ENCODE measurements at places on chromosomes 4 and X.

GRCh38 chrX:103789004-103789403 lies 12.4 kb downstream of the PLP1 start:
- peaks cover 48% of the 10 kb centered on the region for H3K27me3 ChIP-seq
- H3K27ac ChIP-seq = no peak overlapping the region
- H3K36me3 ChIP-seq = no peaks in the 10 kb centered on the region
- H3K4me3 ChIP-seq = no peak overlapping the region
- no peaks in the 10 kb centered on the region for H3K4me1 ChIP-seq
- no peak for DNase-seq

GRCh38 chrX:136814847-136815750 lies 34.4 kb upstream of the ARHGEF6 start:
- no peaks in the 10 kb centered on the region for H3K36me3 ChIP-seq
- H3K27ac ChIP-seq = no peak overlapping the region

DNA sequence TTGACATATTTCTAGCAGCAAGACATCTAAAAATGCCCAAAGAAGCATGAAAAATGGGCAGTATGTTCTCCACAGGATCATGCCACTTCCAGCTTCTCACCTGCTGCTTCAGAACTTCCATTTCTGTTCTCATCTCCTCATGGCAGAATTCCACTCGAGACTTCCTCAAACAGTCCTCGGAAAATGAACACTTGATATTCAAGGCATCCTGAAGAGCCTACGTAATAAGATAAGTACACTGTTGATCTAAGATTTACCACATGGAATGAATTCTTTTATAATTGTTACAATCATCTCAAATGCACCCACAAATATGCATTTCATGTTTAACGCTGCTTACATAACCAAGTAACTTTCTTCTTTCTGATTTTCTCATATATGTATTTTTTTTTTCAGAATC lies 14.1 kb downstream of the TNIP3 start:
- H3K27me3 ChIP-seq = no peaks in the 10 kb centered on the region
- no peaks in the 10 kb centered on the region for H3K36me3 ChIP-seq
- H3K4me3 ChIP-seq = no peak overlapping the region
- no peak overlapping the region for H3K27ac ChIP-seq
- no peaks in the 10 kb centered on the region for H3K4me1 ChIP-seq
- DNase-seq = peak; percentile 37

GRCh38 chrX:153927922-153928760 lies 2.1 kb upstream of the ARHGAP4 start:
- no peaks in the 10 kb centered on the region for H3K36me3 ChIP-seq
- H3K27me3 ChIP-seq = no peaks in the 10 kb centered on the region
- peak overlapping the region; percentile 95 for H3K27ac ChIP-seq
- peaks cover 29% of the 10 kb centered on the region for H3K4me1 ChIP-seq
- H3K4me3 ChIP-seq = peak overlapping the region; percentile 49

DNA sequence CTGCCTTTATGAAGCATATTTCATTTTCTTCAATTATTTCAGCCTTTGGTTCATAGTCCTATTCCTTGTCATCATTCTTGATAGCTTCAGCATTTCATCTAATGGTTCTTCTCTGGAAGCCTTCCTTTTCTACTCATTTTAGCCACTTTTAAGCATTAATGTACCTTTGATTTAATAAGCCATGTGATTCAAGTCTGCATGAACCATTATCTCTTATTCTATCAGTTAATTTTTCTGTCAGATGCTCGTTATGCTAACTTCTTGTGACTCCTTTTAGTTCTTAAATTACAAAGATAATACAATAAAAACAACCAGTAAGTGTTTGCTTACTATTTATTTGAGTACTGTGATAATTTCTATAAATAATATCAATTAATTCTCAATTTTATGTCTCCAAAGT lies 210.1 kb upstream of the MAB21L2 start:
- no peaks in the 10 kb centered on the region for H3K36me3 ChIP-seq
- no peaks in the 10 kb centered on the region for H3K27me3 ChIP-seq
- H3K27ac ChIP-seq = no peak overlapping the region
- H3K4me3 ChIP-seq = no peak overlapping the region

DNA sequence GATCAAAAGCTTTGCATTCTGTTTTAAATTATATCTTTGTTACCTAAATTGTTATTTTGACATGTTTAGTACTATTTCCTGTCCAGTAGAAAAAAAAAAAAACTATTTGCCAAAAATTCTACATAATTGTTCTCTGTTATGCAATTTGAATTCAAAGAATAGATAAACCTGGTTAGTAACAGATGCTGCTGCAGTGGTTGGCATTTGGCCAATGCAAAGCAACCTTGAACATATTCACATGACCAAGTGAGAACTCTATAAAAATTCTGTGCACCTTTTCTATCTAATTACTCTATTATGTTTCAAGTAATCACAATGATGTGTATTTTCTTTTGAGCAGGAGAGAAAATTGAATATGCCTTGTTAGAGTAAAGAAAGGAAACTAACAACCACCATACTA lies 1473.4 kb downstream of the RPA4 start:
- H3K36me3 ChIP-seq = no peaks in the 10 kb centered on the region
- H3K4me1 ChIP-seq = no peaks in the 10 kb centered on the region
- no peak for DNase-seq
- no peak overlapping the region for H3K27ac ChIP-seq
- no peaks in the 10 kb centered on the region for H3K27me3 ChIP-seq
- no peak overlapping the region for H3K4me3 ChIP-seq

GRCh38 chrX:40088803-40089540 lies 8.8 kb downstream of the BCOR start:
- H3K27me3 ChIP-seq = peaks cover 68% of the 10 kb centered on the region
- no peak overlapping the region for H3K27ac ChIP-seq
- no peaks in the 10 kb centered on the region for H3K36me3 ChIP-seq

- H3K27me3 ChIP-seq = no peaks in the 10 kb centered on the region
- H3K4me1 ChIP-seq = peaks cover 20% of the 10 kb centered on the region
- H3K36me3 ChIP-seq = no peaks in the 10 kb centered on the region
- no peak overlapping the region for H3K4me3 ChIP-seq
- no peak for DNase-seq
These were observed 116.0 kb downstream of the COL25A1 start for GRCh38 chr4:109186458-109186945.

DNA sequence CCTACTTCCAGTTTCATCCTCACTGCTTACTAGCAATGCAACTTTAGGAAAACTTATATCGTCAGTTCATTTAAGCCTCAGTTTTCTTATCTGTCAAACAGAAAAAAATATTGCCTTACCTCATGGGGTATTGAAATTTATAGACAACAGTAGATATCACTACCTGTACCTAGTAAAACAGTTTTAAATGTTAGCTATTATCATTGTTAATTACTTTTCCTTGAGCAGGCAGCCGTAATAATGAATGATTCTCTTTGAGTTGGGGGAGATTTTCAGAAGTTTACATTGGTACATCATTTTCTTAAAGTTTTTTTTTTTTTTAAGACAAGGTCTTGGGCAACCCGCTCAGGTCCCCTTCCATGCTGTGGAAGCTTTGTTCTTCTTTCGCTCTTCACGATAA lies 71.7 kb upstream of the BMPR1B start:
- no peak overlapping the region for H3K4me3 ChIP-seq
- DNase-seq = no peak
- H3K4me1 ChIP-seq = no peaks in the 10 kb centered on the region
- no peak overlapping the region for H3K27ac ChIP-seq
- no peaks in the 10 kb centered on the region for H3K27me3 ChIP-seq

DNA sequence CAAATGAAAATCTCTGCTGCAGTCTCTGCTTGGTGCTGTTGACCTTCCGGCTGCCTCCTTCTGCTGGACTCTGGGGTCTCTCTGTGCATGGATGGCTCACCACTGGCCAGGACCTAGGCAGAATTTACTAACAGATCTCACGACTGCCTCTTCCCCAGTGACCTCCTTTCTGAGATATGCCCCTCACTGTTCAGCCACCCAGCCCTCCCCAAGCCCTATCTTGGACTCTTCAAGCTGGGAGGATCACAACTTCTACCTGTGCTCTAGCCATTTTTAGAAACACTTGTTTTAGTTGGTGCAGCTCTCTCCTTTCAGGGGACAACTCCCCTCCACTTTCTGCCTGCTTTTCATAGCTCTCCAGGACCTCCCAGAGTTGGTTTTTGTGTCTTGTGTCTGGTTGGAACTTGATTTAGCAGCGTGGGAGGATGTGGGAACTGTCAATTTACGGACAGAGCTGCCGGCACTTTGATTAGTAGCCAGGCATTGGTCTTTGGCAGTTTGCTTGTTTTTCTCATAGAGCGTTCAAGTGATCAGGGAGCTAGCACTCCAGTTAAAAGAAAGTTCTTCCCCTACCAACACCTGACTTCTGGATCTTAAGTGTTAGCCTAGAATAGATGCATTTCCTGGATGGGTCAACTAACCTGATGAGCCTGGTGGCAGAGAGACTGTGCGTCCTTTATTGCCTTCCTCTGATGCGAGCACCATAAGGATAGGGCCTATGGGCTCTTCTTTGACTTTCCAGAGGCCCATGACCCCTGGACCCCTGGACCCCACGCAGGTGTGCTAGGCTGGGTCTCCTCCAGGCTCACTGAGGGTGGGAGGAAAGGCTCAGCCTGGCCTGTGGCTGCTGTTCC lies 6.5 kb downstream of the RGS12 start:
- peak overlapping the region; percentile 46 for H3K27ac ChIP-seq
- H3K4me1 ChIP-seq = no peaks in the 10 kb centered on the region
- no peak for DNase-seq
- H3K27me3 ChIP-seq = no peaks in the 10 kb centered on the region
- H3K4me3 ChIP-seq = no peak overlapping the region
- H3K36me3 ChIP-seq = no peaks in the 10 kb centered on the region

GRCh38 chrX:49106930-49107329 lies 16.6 kb downstream of the GPKOW start:
- H3K36me3 ChIP-seq = no peaks in the 10 kb centered on the region
- no peaks in the 10 kb centered on the region for H3K27me3 ChIP-seq
- H3K27ac ChIP-seq = no peak overlapping the region
- DNase-seq = peak; percentile 37

GRCh38 chr4:15675356-15675755 lies 6.3 kb upstream of the FAM200B start:
- H3K27ac ChIP-seq = no peak overlapping the region
- H3K36me3 ChIP-seq = no peaks in the 10 kb centered on the region
- H3K4me3 ChIP-seq = no peak overlapping the region
- DNase-seq = no peak
- no peaks in the 10 kb centered on the region for H3K27me3 ChIP-seq

GRCh38 chr4:97994765-97995465 lies 148.4 kb downstream of the STPG2 start:
- H3K36me3 ChIP-seq = no peaks in the 10 kb centered on the region
- H3K4me3 ChIP-seq = no peak overlapping the region
- no peaks in the 10 kb centered on the region for H3K4me1 ChIP-seq
- no peaks in the 10 kb centered on the region for H3K27me3 ChIP-seq
- no peak overlapping the region for H3K27ac ChIP-seq

DNA sequence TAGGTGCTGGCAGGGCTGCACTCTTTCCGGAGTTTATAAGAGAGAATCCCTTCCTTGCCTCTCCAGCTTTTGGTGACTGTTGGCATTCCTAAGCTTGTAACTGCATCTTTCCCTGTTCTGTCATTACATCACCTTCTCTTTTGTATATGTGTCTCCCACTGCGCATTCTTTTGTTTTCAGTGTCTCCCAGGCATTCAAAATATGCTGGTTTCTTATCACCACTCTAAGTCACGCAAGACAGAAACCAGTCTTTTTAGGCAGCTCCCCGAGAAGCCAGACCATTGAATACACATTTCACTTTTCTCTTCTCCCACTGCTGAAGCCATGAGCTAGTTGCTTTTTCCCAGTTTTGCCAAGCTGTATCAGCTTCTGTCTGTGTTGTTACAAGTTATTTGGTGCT lies 71.0 kb downstream of the LAS1L start:
- no peaks in the 10 kb centered on the region for H3K27me3 ChIP-seq
- no peak overlapping the region for H3K4me3 ChIP-seq
- DNase-seq = no peak
- no peaks in the 10 kb centered on the region for H3K4me1 ChIP-seq
- H3K36me3 ChIP-seq = no peaks in the 10 kb centered on the region

DNA sequence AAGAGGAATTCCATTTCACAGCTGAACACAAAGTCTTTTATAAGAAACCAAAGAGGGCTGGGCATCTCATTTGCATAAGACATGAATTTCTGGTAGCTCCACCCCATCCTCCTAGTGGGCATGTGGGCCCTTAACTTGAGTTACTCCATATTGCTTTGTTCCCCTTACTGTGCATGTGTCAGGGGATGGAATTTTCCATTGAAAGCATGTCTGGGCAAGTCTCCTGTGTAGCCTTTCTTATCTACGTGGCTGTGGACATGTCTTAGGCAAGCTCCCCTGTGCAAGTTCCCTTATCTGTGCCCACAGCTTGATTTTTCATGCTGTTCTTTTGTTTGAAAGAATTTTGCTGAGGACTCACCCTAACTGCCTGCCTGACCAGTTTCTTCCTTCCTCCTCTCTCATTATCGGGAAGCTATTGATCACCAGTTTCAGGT lies 123.5 kb upstream of the JADE1 start:
- no peaks in the 10 kb centered on the region for H3K27me3 ChIP-seq
- H3K4me3 ChIP-seq = no peak overlapping the region
- no peak overlapping the region for H3K27ac ChIP-seq
- no peaks in the 10 kb centered on the region for H3K36me3 ChIP-seq

DNA sequence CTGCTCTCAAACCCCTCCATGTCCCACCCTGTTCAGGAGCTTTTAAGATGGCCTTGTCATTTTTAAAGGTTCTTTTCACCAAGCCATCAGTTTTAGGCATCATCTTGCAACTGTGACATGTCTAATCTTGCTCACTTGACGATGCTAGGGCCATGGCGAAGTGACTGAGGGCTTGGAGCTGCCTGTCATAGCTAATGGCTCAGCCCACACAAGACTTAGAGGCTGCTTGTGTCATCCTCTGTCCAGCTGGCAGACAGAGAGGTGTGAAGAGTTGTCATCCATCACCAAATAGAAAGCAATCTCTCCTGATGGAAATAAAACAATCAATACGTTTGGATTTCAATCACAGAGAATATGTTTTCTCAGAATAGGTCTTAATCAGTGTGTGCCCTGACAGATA lies 194.9 kb downstream of the HS6ST2 start:
- H3K27ac ChIP-seq = no peak overlapping the region
- H3K4me3 ChIP-seq = no peak overlapping the region
- DNase-seq = no peak
- H3K27me3 ChIP-seq = peaks cover 12% of the 10 kb centered on the region
- no peaks in the 10 kb centered on the region for H3K36me3 ChIP-seq

- H3K36me3 ChIP-seq = no peaks in the 10 kb centered on the region
- H3K27ac ChIP-seq = peak overlapping the region; percentile 21
- H3K4me1 ChIP-seq = no peaks in the 10 kb centered on the region
- no peak overlapping the region for H3K4me3 ChIP-seq
- DNase-seq = no peak
These were observed 252.9 kb upstream of the GRID2 start for GRCh38 chr4:92050875-92051274.

DNA sequence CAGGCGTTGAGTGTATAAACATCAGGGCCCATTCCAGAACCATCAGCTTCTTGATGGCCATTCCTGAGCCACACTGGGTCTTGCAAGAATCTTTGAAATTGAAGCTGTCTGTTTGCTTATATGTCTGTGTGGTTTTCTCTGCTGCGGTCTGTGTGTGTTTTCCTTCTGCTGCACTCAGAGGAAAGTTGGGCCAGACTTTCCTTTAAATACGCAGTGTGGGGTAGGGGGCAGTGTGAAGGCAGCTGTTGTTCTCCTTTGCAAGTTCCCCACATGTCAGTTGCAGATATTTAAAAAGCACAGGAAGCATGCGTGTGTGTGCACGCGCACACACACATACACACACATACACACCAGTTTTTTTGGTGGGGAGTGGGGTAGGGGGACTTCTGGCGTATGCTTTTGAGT lies 32.1 kb downstream of the CCKAR start:
- H3K27me3 ChIP-seq = no peaks in the 10 kb centered on the region
- peaks cover 16% of the 10 kb centered on the region for H3K4me1 ChIP-seq
- no peak overlapping the region for H3K4me3 ChIP-seq
- H3K27ac ChIP-seq = no peak overlapping the region
- peak; percentile 94 for DNase-seq

GRCh38 chr4:37584071-37584470 lies 102.1 kb downstream of the RELL1 start:
- H3K36me3 ChIP-seq = no peaks in the 10 kb centered on the region
- no peak for DNase-seq
- no peak overlapping the region for H3K4me3 ChIP-seq
- no peaks in the 10 kb centered on the region for H3K27me3 ChIP-seq

All from lung (tissue), 17 donors.